H7 (cell line): ENCODE measurements at places on chromosomes 2 and 18. TPM values are rescaled to one million over a fixed set of nuclear protein-coding genes. Genes with fewer than 3 reads are reported as not detected.
A peak's percentile ranks its signal among the peaks of the same experiment; 100 is the strongest.

DNA sequence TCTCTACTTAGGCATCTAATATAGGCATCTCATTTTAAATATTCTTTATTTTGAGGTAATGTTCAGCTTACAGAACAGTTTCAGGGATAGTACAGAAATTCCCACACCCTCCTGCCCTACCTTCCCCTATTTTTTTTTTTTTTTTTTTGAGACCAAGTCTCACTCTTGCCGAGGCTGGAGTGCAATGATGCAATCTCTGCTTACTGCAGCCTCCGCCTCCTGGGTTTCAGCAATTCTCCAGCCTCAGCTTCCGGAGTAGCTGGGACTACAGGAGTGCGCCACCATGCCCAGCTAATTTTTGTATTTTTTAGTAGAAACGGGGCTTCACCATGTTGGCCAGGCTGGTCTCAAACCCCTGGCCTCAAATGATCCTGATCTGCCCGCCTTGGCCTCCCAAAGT, 97.6 kb downstream of the EPB41L5 start:
- no peak for DNase-seq

- no peak for DNase-seq
These were observed 74.6 kb downstream of the TTC27 start for GRCh38 chr2:32702303-32703064.

DNA sequence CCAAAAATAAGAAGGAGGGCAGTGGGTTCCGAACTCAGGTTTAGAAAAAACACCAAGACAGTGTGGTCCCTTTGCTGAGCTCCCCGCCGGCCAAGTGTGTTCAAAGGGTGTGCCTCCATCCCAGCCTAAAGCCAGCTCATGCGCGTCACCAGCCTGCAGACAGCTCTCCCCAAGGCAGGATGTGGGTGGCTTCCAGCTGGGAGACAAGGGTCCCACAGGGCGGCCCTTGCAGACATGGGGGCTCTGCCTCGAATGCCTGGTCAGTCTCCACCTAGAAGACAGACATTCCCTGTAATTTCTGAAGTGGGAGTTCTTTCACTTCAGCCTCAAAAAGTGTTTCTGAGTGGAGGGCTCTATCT, 135.8 kb upstream of the GPC1 start:
- peak; percentile 35 for DNase-seq

The SLC9A4 gene
- not detected in 2 replicates for total RNA-seq
